ENCODE measurements at places on chromosomes 7 and 10.
A peak's percentile ranks its signal among the peaks of the same experiment; 100 is the strongest.

DNA sequence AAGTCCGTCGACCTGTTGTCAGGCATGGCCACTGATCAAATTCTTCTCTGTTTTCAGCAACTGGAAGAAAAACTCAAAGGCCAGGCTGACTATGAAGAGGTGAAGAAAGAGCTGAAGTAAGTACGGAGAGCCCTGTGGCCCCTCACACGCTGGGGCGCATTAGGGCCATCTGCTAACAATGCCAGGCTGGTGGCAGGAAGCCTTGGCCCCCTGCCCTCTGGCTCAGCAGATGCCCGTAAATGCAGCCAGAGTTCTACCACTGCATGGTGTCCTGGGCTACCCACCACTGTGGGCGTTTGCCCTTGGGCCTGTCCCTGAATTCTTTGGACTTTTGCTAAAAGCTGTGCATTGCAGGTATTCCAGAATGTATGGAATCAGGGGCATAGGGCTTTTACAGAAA is 96.9 kb upstream of the SH2B2 start:
- DNase-seq, result no peak

DNA sequence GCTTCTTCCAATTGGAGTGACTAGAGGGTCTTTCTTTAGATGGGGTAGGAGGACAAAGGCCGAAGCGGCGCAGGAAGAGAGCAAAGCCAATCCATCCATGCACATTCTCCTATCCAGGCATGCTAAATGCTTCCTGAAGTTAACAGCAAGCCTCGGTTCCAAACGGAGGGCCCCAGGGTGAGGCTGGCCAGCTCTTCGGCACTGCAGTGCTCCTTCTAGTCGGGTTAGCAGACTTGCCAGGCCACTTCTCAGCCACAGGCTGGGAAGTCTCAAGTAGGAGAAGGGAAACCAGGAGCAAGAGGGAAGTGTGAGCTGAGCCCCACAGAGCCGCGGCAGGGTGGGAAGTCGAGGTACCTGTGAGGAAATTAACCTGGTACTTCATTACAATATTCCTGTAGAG is 253.8 kb upstream of the INHBA start:
- DNase-seq, result no peak

- peak; percentile 42 for DNase-seq
Measured at GRCh38 chr10:62527019-62527827, 153.1 kb downstream of the ZNF365 start.

DNA sequence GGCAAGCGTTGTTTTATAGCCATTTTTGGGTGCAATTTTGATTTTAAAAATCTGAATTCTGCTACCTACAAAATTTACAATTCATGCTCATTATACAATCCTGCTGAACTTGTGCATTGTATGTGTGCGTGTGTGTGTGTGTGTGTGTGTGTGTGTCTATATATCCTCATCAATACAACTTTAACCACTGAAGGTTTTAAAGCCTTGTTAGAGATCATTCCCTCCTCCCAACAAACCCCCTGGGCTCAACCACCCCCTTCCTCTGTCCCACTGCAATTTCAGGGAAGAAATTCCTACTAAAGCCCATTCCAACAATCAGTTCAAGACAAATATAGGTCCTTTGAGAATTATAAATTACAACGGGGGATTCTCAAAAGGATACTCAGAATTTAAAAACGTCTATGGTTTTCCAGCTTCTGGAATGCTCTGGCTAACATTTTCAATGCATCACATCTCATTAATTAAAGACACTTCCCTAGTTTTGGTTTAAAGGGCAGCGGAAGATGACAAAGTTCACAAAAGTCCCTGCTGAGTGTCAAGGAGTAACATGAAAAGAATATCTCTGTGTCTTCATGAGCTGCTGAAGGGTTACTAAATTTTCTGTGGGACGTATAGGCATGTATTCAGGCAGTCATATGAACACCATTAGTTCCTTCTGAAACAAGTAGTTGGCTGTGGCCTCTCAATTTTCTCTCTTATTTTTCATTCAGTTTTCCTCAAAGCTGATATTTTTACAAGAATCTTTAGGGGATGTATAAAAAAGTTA is 889 bp upstream of the SEMA3A start:
- no peak for DNase-seq

DNA sequence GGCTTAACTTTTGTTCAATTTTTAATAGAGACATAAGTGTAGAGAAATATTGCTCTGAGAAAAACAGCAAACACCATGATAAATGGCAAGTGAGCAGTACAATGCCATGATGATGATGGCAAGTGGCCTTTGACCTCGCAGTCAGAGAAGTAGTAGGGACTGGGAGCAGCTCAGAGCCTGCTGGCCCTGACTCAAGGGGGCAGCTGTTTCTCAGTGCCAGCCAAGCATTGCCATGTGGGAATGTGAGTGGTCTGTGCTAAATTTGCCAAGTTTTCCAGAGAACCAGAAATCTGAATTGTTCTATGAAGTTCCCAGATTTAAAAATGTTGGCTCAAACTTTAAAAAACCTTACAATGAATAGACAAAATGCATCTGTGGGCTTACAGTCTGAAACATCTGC is 187.9 kb downstream of the BICC1 start:
- no peak for DNase-seq

- DNase-seq, result no peak
Measured at GRCh38 chr7:85655252-85655651, 468.4 kb upstream of the SEMA3D start.

DNA sequence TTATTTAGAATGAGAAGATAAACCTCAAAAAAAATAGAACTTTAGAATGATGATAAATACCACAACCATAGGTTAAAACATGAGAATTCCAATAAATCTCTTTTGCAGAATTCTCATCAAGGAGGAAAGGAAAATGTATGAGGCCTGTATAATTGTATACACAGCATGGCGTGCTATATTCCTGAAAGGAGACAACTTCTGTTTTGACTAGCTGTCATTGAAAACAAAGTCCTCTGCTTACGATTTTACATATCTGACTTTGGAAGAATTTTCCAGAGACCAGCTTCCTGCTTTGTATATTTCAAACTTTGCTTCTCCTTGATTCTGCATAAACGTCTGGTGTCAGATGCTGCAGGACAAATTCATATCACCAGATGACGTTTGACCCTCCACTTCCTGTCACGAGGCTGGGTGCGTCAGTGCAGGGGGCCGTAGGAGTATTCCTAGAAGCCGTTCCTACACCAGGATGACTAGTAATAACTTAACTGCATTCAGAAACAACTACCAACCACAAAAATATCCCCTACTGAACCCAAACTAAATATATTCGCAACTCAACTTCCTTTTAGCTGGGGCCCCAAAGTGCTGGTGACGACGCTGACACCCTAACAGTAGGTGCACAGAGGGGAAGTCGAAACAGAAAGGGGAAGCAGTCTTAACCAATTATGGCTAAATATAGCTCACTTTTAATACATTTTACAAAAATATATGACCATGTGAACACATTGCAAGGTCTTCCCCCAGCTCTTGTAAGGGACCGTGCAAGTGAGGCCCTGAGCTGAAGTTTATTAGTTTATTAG is 178.6 kb upstream of the INHBA start:
- peak; percentile 68 for DNase-seq

DNA sequence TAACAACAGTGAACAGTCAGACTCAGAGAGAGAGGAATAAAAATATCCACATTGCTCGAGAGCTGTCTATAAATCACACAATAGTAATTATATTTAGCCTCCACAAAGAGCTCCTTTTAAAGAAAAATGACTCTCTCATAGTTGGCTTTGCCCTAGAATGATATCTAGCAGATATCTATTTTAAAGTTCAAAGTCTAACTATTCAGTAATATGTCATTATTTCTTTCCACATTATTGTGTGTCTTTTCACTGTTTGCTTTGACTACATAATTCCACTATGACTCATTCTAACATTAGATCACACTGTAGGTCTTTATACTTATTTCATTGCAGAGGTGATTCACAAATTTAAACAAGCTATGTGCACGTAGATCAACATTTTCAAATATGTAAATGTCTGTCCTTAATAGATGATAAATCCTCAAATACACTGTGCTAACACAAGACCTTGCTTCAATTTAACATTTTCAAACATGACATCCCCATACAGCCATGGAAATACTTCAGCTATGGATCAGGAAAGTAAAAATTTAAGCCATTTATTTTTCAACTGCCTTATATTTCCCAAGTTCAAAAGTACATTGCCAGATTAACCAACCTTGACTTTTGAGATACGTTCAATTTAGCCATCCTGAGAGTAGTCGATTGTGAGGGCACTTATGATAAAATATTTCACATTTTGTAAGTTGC is 99.9 kb upstream of the AKR1E2 start:
- no peak for DNase-seq

GRCh38 chr7:88965371-88965770 is 169.8 kb upstream of the TEX47 start:
- no peak for DNase-seq

GRCh38 chr7:27073076-27073475 is 22.7 kb downstream of the HOXA1 start:
- no peak for DNase-seq

DNA sequence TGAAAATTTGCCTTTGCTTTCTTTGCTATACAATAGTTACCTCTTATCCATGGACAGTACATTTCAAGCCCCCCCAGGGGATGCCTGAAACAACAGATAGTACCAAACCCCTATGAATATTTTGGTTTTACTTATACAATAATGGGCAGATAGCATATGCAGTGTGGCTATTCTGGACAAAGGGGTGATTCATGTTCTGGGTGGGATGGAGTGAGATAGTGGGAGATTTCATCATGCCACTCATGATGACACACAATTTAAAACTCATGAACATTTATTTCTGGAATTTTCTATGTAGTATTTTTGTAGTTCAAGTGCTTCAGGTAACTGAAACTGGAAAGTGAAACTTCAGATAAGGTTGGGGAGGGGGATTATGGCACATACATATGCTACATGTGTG is 12.0 kb downstream of the STARD3NL start:
- DNase-seq, result no peak

DNA sequence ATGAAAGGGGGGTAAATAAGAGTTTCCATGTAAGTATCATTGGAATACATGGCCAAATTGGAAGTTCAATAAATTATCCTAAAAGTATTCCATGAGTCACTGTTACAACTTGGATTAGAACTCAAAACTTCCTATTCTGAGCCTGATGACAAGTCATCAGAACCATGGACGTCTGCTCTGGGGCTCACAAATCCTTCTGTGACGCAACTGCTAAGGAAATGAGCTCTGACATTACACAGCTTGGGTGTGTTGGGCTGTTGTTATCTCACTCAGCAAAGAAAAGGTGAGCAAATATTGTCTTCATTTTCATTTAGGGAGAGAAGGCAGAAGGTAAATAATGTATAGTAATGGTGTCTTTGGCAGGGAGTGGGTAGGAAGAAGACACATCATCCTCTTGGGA is 214.8 kb upstream of the ADO start:
- no peak for DNase-seq

- no peak for DNase-seq
Measured at GRCh38 chr7:135743907-135744731, 4.5 kb downstream of the FAM180A start.

DNA sequence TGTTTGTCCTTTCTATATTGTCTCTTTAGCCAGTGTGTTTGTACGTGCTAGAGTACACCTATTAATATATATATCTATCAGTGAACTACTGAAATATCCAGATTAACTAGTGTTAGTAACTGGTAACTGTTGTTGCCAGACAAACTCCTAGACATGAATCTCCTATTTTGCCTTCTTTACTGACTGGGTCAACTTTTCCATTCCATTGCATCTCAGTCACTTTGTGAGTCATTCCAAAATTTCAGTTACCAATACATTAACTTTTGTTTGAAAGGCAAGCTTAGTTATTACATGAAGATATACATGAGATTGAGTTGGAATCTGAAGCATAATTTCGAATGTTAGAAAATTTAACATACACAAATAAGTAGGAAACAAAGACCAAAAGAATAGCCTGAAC is 51.4 kb downstream of the BTAF1 start:
- no peak for DNase-seq

- DNase-seq, result no peak
Measured at GRCh38 chr7:26880852-26881251, 16.5 kb upstream of the SKAP2 start.

DNA sequence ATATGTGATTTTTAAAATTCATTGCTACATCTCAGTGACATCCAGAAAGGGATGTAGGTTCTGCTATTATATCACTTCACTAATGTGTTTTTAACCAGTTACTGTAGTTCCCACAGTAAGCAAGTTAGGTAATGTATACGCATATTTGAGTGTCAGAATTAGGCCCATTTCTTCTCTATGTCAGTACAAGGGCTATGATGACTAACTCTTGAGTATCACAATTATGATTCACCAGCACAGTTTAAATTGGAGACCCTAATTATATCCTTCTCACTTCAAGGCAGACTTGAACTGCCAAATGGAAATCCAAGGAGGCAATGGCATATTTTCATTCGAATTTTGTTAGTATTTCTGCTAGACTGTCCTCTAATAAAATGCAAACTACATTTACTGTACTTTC is 23.6 kb downstream of the BZW2 start:
- no peak for DNase-seq

GRCh38 chr7:18356191-18356645 is 139.3 kb upstream of the HDAC9 start:
- DNase-seq, result peak; percentile 24

DNA sequence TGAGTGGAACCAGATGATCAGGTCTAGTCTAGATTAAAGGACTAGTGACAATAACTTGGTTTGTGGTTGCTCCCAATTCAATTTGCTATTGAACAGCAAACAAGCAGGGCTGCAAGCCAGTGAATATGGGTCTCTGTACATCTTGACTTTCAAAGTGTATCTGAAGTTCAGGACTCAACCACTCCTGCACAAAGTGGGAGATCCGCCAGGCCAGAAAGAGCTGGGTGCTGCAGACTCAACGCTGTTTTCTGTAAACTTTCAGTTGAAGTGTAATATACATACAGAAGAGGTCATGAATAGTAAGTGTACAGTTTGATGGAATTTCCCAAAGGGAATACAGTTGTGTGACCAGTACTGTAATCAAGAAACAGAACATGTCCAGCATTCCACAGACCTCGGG is 416.6 kb downstream of the RPS24 start:
- no peak for DNase-seq

DNA sequence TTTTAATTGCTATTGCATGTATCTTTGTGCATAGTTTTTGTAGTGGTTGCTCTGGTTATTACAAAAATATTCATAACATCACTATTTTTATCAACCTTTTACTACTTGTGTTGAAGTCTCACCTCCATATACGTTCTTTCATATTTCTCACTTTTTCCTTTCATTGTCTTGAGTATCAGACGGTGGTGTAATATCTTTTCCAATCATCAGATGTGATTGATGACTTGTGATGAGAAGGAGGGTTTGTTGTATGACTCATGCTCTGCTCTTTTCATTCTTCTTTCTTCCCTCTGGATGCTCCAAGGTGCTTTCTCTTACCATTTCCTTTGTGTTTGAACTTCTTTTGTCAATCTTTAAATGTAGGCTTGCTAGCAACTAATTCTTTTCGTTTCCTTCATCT is 310.2 kb downstream of the TNS3 start:
- DNase-seq, result no peak

Measured in memory B cell (primary cell).